ENCODE measurements at places on chromosomes 2 and 18.

- no peak for DNase-seq
These were observed 166.6 kb upstream of the NCKAP5 start for GRCh38 chr2:133734716-133735495.

DNA sequence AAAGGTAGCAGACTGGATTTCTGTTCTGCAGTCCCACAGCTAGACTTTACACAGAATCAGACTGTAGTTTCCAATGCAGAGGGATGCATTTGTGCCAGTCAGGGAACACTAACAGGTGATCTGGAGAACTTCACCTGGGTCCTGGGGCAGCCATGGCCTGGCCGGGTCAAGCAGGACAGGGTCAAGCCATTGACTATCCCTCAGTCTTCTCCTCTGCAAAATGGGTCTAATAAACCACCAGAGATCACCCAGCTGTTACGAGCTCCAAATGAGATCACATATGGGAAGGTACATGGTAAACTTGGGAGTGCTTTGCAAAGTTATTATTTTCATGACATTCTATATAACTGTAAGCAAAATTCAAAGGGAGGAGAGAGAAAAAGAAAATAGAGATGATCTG, 294.1 kb downstream of the CDCA7 start:
- DNase-seq: no peak

GRCh38 chr2:112272669-112273068, 2.7 kb upstream of the ZC3H6 start:
- no peak for DNase-seq

DNA sequence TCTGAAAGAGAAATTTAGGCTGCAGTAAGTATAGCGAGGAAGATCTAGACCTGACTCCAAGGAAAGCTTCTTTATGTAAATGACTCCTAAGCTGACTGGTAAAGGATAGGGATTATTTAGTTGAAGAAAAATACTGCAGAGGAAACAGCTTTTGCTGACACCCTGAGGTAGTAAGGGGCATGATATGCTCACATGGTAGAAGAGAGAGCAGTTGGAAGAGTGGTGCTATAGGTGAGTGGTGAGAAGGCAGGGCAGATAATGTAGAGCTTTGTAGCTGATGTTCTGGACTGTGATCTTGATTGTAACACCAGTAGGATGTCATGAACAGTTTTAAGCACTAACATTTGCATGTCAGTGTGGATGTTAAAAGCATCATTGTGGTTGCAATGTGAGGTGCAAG, 639.1 kb upstream of the SLC39A10 start:
- no peak for DNase-seq

DNA sequence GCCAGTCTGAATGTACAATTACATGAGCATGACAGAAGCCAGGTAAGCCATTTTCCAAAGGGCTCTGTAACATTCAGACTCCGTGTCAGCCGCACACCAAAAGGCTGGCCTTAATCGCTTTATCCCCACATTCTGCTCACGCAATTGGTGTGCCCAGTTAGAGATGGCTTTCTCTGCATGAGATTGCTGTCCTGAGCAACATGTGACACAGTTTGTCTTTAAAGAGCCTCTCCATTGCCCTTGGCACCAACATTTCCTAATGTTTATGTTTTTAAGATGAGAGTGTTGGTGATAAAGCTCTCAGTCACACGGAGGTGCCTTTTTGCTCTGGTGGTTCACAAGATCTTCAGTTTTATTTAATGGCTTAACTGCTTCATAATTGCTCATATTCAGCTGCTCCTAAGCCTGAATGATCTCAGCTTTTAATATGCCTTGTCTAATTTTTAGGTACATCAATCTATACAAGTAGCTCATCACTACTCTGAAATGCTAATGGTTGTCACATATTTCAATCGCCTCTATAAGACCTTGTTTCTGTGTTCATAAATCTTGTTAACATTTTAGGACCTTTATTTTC, 164.8 kb upstream of the ACVR2A start:
- peak; percentile 87 for DNase-seq

DNA sequence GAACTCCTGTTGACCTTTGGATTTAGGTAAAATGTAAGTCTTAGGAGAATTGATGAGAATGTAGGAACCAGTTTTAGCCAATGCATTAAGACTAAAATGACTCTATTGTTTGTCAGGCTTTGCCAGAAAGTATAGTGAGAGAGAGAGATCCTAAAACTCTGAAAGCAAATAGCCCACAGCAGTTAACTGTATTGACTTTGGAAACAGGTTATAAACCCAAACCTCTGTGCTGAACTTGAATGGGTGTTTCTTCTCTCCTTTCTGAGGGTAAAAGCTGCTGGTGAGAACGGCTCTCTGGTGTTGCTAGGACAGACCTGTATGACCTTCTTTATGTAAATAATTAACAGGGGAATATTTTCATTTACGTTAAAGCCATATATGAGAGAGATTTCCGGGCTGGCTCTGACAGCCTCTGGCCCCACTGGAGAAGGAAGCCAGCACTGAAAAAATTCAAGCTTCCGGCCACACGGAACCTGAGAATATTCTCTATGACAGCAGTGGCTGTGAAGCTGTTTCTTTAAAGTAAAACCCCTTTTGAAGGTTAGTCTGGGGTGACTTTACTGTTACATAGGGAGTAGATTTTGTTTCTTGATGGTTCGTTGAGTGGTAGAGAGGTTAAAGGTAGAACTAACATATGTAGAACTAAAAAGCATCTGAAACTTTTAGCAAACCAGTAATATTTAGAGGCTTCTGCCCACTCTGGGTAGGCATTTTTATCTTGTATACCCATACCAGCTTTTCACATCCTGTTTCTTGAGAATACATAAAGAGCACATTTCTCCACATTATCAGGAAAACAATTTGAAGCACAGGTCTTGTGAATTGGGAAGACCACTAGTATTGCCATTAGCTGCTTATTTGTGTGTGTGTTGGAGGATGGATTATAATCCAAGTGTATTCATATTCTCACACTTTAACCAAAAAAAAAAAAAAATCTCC, 123.8 kb downstream of the SPTBN1 start:
- no peak for DNase-seq

GRCh38 chr2:70049255-70049654, 38.0 kb upstream of the PCBP1 start:
- no peak for DNase-seq

GRCh38 chr2:156803967-156804366, 367.8 kb downstream of the GPD2 start:
- DNase-seq: no peak

- DNase-seq: no peak
These were observed 19.9 kb upstream of the BCL2L11 start for GRCh38 chr2:111100765-111101162.

DNA sequence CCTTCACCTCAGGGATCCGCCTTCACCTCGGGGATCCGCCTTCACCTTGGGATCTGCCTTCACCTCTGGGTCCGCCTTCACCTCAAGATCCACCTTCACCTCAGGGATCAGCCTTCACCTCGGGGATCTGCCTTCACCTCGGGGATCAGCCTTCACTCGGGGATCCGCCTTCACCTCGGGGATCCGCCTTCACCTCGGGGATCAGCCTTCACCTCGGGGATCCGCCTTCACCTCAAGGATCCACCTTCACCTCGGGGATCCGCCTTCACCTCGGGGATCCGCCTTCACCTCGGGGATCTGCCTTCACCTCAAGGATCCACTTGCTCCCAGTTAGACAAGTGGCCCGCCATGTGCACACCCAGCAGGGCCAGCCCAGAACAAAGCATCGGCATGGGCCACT, 7.3 kb downstream of the KIF1A start:
- no peak for DNase-seq

GRCh38 chr2:71965530-71965929, 182.1 kb downstream of the CYP26B1 start:
- DNase-seq: no peak

- DNase-seq: peak; percentile 77
These were observed 73.5 kb downstream of the PHLPP1 start for GRCh38 chr18:62788876-62789275.

GRCh38 chr2:1887915-1888314, 143.6 kb upstream of the PXDN start:
- no peak for DNase-seq

DNA sequence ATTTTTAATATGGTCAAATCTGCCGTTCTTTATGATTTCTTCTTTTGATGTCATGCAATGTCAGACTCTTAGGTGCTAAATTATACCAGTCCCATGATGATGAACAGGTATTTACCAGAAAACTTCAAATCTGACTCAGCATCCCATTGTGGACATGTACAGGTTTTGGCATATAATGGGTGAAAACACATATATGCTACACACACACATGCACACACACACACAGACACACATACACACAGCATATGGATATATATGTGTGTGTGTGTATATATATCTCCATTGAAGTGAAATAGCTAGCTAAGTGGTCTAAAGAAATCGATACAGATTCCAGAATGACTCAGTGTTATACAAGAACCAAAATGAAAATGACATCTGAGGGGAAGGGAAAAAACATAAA, 7.4 kb downstream of the PLEK start:
- no peak for DNase-seq

- peak; percentile 12 for DNase-seq
These were observed 166.4 kb downstream of the PDE11A start for GRCh38 chr2:177906041-177906718.

DNA sequence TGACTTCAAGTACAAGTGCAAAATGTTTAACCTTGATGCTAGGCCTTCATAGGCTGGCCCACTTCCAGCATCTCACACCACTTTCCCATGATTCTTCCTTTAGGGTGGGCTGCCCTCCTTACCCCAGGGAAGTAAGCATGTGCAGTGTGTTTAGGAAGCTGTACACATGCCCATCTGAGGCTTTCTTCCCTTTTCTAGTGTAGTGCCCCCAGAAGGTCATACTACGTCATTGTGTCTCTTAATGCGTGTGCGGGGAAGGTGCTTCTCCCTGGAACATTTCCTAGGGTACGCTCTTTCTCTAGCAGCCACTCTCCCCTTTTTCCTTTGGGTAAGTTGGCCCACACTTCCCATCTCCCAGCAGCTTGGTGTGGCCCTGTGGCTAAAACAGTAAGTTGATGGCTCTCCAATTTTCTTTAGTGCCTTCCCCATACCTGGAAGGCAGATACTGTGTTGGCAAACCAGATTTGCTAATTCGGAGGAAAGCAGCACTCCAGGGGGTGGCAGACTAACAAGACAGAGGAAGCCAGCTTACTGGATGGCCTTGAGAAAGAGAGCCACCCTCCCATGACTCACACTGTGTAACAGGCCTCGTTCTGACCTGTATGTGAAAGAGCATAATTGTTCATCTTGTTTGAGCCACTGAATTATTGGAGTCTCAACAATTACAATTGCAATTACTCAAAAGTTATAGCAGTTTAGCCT, 1.1 kb upstream of the SULT6B1 start:
- no peak for DNase-seq

- DNase-seq: no peak
These were observed 56.2 kb upstream of the SLC16A14 start for GRCh38 chr2:230124757-230125431.

DNA sequence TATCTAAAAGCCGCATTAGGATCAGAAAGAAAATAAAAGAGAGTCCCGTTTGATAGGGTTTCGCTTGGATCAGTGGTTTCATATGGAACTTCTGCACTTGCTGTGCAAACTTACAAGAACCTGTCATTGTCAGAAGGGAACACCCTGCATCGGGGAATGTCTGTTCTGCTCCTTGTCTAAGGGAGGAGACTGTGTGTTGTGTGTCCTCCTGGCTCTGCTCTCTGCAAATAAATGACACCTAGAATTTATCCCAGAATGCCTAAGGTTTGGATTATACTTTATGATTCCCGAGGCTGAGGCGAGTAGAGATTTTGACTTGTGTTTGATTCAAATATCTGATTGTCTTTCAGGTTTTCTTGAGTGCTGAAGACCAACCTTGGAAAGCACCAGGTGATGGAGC, 785.1 kb downstream of the GALR1 start:
- no peak for DNase-seq

- no peak for DNase-seq
These were observed 4.2 kb upstream of the MEIS1 start for GRCh38 chr2:66430505-66431273.

GRCh38 chr2:238657132-238658053, 190.5 kb upstream of the TWIST2 start:
- no peak for DNase-seq

DNA sequence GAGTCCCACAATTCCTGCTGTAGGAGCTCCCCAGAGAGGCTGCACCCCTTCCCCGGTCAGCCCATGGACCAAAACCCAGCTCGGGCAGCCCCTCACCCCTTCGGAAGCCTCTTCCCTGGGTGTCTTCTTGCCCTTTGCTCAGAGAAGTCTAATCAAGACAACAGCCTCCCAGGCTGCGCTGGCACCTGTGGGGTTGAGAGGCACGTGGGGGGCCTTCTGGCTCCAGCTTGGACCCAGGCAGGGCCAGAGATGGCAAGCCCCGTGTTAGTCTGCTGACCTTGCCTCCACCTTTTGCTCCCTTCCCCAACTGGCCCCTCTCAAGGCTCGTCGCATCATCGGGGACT, 10.4 kb downstream of the SLC4A3 start:
- DNase-seq: no peak

GRCh38 chr18:5197461-5197860, 404 bp upstream of the AKAIN1 start:
- DNase-seq: no peak

GRCh38 chr2:222577341-222577740, 78.6 kb downstream of the FARSB start:
- DNase-seq: no peak

GRCh38 chr2:66575625-66576310, 140.8 kb downstream of the MEIS1 start:
- no peak for DNase-seq

GRCh38 chr2:112737542-112738232, 16.9 kb downstream of the NT5DC4 start:
- no peak for DNase-seq

DNA sequence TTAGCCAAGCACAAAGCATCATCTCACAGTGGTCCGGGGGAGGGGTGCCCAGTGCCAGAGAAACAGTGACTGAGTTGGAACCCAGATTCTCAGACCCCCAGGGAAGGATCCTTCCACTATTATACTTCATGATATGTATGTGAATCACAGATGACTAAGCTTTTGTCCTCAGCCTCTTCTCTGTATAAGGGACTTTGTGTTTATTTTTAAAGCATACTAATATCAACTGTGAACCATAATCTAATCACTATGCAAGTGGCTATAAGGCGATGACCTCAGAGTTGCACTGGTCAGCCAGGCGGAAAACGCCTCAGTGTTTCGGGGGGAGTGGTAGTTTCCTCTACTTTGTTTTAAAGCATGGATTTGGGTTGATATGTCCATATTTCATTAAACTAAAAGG, 160.4 kb upstream of the TMEM200C start:
- DNase-seq: no peak

- DNase-seq: no peak
These were observed 171.1 kb upstream of the RBMS1 start for GRCh38 chr2:160664603-160665140.

DNA sequence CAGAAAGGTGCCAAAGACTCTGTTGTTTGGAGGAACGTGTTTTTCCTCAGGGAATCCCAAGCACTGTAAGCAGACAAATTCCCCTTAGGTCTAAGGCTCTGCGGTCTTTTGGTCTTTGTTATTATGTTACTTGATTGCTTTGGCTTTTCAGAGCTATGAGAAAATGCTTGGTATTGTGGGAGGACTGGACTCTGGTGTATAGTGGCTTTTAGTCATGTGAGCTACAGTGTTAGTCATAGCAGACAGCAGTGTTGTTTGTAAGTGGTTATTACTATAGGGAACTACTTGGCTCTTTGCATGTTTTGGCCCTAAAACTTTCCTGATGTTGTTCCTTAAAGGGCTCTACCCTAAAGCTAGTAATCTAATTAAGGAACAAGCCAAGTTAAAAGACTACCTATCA, 956.2 kb upstream of the LRATD1 start:
- DNase-seq: no peak

GRCh38 chr2:118496467-118496866, 351.0 kb downstream of the EN1 start:
- no peak for DNase-seq

- no peak for DNase-seq
These were observed 139.4 kb downstream of the GFPT1 start for GRCh38 chr2:69247583-69247982.
